SK-N-MC (cell line): ENCODE measurements at places on chromosomes 4 and X.

DNA sequence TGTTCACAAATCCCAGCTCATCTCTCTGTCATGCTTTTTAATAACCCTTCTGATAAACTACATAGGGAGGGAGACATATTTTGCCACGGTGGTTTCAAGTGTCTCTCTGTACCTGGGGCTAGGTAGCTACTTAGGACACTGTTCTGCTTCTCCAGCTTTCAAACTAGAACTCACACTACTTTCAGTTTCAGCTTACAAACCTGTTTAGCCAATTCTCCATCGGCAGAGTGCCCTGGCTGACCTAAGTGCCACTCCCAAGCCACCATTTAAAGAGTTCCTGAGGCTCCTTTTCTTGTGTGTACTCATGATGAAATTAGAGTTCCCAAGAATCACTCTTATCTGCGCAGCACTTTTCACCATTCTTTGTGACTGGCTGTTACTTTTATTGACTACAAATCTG is 899.2 kb downstream of the FAT4 start:
- DNase-seq: no peak

DNA sequence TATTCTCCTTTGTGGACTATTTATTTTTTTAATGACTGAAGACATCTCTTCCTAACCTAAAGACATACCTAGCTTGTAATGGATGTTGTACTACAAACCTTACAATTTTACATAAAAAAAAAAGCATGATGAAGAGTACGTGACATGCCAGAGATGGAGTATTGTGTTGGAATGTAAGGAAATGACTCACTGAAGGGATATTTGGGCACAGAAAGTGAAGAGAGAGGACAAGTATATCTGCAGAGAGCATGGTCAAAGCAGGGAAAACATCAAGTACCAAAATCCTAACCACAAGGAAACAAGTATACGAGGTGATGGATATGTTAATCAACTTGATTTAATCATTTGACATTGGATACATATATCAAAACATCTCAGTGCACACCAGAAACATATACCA is 1051.4 kb upstream of the PRKX start:
- no peak for DNase-seq

GRCh38 chrX:130705591-130705990 is 197.4 kb downstream of the ENOX2 start:
- no peak for DNase-seq

- DNase-seq: no peak
Observed at GRCh38 chr4:71304289-71304850, 34.5 kb upstream of the SLC4A4 start.

DNA sequence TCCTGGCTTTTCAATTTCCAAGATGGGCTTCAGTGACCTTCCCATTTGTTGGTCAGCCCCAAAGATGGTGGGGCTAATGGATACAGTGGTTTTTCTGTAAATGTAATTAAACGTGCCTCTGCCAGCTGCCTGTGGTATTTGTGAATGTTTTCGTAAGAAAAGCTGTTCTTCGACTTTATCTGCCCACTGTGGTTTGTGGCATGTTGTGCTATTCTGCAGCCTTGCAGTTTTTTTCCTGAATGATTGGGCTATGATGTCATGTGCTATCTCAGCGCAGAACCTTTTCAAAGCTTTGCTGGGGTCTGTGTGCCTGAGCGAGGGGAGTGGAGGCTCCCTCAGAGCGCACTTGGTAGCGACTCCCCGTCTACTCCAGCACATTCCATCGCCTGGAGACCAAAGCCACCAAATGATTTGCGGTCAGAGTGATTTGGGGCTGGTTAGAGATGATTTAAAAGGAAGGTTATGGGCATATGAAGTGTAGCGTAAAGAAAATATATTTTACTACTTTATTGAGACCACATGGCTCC is 137.5 kb downstream of the PALLD start:
- peak; percentile 97 for DNase-seq

- DNase-seq: no peak
Observed at GRCh38 chrX:71814123-71814912, 51.2 kb downstream of the CXorf49B start.

DNA sequence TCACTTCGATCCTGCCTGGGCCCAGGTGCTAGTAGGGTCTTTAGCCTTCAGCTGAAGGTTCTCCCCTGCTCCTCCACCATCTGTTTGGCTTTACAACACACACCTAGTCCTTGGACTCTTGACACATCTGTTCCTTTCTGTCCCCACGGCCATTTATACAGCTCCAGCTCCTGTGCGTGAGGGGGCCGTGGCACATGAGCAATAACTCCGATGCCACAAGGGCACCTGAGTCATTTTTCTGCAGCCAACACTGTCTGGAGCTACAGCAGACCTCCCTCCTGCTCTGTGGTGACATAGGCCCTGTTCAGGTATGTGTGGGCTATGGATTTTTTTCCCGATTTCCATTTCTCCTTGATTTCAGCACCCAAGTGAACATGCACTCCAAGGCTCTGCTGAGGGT is 44.7 kb upstream of the BCOR start:
- no peak for DNase-seq

DNA sequence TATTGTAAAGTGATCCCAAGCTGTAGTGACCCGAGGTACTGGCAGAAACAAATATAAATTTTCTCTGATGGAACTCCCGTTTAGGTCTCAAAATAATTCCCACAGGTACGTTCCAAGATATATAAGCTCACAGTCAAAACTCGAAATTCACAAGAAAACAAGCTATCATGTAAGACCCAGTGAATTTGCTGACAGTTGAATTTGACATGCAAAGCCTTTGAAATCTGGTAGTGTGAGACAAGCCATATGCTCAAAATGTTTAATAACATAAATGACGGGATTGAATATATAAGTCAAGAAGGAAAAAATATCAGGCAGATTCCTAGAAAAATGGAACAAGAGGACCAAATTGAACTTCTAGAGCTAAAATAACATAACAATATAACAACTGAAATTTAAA is 252.8 kb downstream of the TMA16 start:
- no peak for DNase-seq

GRCh38 chr4:66034262-66034661 is 364.0 kb upstream of the EPHA5 start:
- no peak for DNase-seq

- peak; percentile 97 for DNase-seq
Observed at GRCh38 chr4:125891597-125892258, 577.0 kb downstream of the FAT4 start.

DNA sequence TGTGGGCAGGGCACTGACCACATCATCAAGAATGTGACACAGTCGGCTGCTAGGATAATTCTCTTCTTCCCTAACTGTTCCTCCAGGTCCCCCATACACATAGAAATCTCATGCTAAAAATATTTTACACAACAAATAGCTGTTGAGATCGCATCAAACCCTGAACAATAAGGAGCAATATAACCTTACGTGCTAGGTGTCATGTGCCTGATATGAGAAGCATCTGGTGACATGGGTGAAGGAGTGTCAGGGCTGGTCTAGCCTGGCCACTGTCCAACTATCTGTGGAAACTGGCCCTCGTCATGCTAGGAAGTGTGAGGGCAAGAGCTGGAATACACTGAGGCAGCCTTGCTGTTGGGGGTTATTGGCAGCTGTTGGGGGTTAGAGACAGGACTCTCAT is 167.3 kb upstream of the PGRMC2 start:
- DNase-seq: no peak

GRCh38 chr4:791898-792625 is 33.9 kb downstream of the CPLX1 start:
- no peak for DNase-seq

DNA sequence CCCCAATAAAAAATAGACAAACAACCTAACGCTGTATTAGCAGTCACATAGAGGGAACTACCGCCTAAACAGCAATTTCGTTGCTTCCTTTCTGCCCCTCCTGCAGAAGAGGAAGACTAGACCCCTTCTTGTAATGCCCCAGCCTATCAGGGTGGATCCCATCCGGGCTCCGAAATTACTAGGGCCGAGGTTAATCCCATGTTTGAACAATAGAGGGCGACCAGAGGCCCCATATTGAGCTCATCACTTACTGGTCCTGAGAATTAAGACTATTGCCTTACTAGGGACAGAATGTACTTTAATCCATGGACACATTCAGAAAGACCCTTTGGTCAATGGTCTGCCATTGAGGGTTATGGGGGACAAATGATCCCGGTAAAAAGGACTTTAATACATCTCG is 11.8 kb upstream of the ZNF630 start:
- DNase-seq: no peak

GRCh38 chrX:110001740-110002299 is 1.1 kb upstream of the TMEM164 start:
- DNase-seq: no peak

GRCh38 chrX:41733939-41734338 is 10.0 kb downstream of the GPR82 start:
- no peak for DNase-seq

DNA sequence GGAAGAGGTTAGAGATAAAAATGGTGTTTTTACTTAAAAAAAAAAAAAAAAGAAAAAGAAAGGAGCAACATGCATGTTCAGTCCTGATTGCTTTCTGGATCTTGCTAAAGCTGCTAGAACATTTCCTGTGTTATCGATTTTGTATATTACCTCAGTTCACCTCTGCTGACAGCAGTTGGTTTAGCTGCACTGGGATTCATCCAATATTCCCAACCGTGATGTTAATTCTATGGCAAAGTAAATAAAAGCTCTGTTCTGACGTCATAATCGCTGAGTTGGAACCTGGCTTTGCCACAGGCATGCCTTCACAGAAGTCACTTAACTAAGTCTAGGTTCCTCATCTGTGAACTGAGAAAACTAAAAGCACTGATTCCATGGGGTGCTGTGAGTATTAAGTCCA is 90.7 kb upstream of the SORBS2 start:
- no peak for DNase-seq

DNA sequence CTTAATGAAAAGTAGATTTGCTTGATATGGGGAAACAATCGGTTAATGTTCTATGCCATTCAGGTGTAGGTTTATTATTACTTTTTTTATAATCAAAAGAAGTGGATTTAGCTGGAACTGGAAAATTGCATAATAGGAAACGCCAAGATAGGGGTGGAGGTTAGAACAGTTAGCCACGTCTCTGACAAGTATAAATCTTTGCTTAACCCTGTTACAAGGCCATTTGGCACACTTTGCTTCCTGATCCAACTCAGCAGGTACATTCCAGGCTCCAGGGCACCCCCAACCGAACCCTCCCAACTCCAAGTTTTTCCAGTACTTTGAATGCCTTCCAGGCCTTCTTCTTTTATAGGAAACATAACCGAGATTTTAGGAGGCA is 50.6 kb upstream of the ACSL4 start:
- no peak for DNase-seq

DNA sequence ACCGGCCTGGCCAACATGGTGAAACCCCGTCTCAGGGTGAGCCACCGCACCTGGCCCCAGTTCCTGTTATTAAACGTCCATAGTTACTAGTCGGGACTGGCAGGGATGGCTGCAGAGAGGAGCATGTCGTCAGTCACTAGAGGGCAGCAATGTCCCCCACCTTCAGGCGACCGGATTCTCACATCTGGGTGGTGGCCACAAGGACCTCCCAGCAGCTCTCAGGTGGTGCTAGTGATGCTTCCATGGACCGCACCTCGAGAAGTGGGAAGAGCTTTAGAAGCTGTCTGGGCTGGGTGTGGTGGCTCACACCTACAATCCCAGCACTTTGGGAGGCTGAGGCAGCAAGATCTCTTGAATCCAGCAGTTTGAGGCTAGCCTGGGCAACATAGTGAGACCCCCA is 13.3 kb upstream of the IL3RA start:
- no peak for DNase-seq

DNA sequence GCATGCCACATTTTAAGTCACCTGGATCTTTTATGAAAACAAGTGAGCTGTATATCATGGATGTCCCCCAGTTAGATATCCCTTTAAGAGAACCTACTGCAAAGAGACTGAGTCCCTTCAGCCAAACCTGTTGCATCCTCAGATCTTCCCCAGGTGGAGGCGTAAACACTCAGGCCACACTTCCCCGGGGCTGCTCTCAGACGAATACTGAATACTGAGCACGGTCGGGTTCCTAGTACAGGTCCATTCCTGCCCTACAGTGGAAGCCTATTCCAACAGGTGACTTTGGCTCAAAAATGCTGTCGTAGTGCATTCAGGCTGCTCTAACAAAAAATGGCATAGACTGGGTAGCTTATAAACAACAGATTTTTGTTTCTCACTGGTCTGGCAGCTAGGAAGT is 320.2 kb upstream of the CLNK start:
- no peak for DNase-seq

GRCh38 chr4:94390804-94391410 is 48.3 kb upstream of the HPGDS start:
- no peak for DNase-seq

DNA sequence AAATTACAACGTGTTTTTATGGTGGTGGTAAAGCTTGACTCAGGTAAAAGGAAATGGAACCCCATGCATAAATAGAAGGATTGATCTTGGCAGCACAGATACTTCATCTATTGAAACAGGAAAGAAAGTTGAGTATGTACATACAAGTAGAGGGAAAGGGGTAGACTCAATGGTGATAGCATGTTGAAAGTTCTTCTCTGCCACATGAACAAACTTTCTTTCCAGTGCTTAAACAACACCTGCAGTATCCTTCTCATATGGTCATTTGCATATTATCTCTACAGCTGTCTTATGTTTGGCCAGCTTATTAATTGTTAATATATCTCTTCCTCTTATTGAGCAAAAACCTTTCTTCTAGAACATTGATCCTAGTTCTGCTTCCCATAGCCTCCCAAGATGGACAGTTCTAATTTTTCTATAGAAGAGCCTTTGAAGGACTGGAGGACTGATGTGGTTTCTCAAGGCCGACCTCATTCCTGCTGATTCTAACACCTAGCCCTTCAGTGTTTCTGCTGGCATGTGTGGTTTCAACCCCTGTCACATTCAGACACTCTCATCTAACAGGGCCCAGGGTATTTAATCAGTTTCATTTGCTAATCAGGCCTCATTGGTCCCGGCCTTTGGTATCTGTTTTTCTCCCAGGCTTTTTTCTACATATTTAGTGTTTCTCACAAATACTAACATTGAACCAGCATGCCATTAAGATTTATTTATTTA is 108.1 kb upstream of the SPRY1 start:
- no peak for DNase-seq

- DNase-seq: no peak
Observed at GRCh38 chrX:31268359-31268758, 196.5 kb upstream of the FTHL17 start.

DNA sequence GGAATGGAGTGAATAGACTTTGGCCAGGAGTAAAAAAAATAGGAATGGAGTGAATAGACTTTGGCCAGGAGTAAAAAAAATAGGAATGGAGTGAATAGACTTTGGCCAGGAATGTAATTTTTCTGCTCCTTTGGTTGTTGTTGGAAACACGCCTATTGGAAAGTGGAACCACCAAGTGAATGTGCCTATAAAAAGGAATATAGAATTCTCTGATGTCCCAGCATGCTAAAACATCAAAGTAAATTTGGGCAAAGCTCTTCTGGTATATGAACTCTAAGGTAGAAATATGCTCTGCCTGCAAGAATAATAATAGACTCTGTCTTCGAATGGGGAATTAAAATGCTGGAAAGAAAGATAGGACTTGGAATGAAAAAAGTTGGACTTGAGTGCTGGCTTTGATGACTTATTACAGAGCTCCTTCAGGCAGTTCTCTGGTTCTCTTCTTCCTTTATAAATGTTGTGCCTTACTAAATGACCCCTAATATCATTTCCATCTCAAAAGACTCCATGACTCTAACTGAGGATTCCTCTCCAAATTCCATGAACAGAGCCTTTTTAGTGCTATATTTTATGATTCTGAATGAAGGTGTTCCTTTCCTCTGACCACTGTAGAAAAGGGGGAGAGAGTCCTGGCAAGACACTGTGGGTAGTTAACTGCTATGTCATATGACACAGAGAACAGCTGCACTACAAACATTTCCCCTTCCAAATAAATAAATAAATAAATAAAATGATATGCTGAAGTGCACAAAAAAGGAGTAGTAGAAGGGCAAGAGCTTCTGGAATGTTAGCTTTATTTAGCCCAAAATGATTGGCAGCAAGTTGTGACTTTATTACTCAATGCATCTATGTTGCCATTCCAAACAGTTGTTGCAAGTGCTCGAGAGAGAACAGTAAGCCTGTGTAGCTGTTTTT is 13.5 kb upstream of the GBA3 start:
- DNase-seq: no peak
